Esophagus squamous epithelium (tissue), 5 donors: ENCODE measurements at places on chromosomes 2 and 18.

- no peak for DNase-seq
Measured at GRCh38 chr2:224524657-224525056, 60.5 kb downstream of the CUL3 start.

DNA sequence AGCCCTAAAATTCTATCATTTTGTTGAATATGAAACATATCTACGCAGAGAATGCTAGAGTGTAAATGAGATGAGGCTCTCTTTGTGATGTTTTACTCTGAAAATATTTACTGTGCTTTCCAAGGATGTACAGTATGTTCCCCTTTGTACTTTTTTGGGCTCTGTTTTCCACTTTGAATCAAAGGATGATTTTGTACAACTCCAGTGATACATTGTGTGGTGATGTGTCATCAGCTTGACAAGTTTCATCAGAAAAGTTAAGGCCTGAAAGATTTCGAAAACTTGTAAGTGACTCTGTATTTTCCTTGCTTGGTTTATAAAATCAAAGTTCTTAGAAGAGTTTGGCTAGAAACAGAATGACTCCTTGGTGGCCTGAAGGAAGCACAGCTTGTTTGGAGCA is 206.3 kb downstream of the LTBP1 start:
- no peak for DNase-seq

GRCh38 chr18:44592639-44593038 is 88.0 kb upstream of the SETBP1 start:
- DNase-seq: no peak

GRCh38 chr2:20424300-20425290 is 22.3 kb upstream of the RHOB start:
- DNase-seq: peak; percentile 36

GRCh38 chr2:2146969-2147900 is 183.8 kb downstream of the MYT1L start:
- DNase-seq: no peak

DNA sequence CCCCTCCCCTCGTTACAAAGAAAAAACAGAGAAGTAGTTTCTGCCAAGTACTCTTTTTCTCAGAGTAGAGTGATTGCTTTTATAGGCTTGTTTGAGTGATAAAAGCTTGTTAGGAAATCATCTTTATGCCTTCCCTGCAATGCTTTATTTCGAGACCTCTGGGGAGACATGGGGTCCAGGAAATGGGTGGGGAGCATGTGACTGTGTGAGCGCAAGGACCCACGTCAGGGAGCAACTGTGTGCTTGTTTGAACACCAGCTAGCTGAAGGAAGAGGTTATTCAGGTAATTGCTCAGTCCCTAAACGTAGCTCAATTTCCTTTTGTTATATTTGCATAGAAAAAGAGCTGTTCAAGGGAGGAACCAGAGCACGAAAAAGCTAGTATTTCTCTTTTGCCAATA is 187.3 kb downstream of the FAM210A start:
- DNase-seq: no peak

DNA sequence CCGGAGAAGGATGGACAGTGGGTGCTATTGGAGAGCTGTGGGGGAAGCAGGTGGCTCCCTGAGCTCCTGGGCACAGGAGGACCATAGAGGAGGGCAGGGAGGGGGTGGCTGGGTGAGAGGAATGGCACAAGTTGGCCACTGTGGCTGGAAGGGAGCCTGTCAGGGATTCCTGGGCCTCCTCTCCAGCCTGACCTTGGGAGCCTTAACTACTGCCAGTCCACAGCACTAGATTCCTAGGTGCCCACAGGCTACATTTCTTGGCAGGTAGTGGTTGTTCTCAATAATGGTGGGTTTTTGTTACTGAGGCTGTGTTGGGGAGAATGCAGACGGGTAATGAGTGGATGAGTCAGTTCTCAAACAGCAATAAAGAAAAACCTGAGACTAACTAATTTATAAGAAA is 26.0 kb downstream of the EFHD1 start:
- DNase-seq: no peak

GRCh38 chr2:5751873-5752482 is 59.8 kb downstream of the SOX11 start:
- DNase-seq: no peak

DNA sequence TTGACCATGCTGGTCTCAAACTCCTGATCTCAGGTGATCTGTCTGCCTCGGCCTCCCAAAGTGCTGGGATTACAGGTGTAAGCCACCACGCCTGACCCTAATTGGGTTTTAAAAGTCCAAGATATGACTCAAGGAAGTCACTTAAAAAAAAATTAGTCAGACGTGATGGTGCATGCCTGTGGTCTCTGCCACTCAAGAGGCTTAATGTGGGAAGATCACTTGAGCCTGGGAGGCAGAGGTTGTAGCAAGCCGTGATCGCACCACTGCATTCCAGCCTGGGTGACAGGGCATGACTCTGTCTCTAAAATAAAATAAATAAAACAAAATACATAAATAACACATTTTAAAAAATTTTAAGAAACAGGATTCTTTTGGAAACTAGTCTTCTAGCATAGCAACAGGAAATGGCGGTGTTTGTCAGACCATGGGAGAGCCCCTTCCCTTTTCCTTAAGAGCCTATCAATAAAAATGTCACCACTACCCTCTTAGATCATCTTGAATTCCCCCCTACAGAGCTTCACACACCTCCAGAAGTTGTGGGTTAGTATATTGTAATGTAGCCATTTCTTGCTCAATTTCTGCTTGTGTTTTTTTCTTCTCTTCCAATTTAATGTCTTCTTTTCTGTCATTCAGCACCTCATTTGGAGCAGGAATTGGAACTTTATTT is 20.1 kb downstream of the SFT2D3 start:
- no peak for DNase-seq

GRCh38 chr2:64859312-64860212 is 129.6 kb upstream of the SLC1A4 start:
- DNase-seq: peak; percentile 14

GRCh38 chr2:65366595-65367125 is 65.7 kb downstream of the SPRED2 start:
- DNase-seq: no peak

DNA sequence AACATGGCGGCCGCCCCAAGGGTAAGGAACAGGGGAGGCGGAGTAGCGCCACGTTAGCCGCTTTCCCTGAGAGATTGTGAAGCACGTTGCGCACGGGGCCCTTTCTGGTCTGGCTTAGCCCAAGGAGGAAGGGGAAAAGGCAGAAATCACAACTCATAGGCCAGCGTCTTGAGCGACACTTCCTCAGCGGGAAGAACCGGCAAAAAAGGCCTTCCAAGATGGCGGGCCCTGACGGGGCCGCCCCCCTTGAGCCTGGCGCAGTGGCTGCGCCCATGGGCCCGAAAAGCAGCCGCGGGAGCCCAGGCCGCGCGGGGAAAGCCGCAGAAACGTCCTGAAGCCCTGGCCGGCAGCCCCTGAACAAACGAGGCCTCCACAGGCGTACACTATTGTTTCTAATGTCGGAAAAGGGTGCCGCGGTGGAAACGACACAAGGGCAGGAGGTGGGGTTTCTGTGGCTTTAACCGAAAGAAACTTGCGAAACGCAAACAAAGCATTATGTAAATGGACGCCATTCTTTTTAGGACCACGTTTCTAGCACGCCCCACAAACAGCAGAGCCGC is 919 bp upstream of the PCBP1 start:
- peak; percentile 49 for DNase-seq

DNA sequence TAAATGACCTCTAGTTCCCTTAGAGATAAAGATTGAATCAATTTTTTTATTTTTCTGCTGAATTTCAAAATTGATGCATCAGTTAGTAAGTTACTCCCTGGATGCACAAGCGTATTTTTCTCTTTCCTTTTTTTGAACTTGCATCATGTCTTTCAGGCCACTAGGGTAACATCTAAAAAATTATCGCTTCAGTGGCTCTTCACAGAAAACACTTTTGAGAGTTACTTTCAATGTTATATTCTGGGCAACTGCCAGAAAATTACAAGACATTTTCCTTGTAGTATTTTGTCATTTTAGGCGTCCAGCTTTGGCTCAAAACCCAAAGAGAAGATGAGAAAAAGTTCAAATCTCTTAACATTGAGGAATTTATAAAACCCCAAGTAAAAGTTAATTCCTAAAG is 59.8 kb downstream of the DSEL start:
- no peak for DNase-seq

DNA sequence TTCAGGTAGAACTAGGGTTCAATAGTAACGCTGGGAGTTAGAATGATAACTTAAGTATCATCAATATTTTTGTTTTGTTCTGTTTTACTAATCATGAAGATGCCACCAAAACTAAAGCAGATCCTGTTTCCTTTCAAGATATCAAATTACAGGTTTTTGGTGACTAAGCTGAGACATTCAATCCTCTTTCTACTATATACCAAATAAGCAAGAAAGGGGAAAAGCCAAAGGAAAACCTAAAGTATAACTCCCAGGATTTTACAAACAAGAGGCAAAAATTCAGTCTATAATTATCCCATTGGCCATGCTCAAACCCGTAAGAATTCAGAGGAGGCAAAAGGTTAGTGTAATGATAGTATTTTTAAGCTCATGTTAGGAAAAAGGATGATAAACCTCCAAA is 175.2 kb upstream of the CCDC150 start:
- no peak for DNase-seq

DNA sequence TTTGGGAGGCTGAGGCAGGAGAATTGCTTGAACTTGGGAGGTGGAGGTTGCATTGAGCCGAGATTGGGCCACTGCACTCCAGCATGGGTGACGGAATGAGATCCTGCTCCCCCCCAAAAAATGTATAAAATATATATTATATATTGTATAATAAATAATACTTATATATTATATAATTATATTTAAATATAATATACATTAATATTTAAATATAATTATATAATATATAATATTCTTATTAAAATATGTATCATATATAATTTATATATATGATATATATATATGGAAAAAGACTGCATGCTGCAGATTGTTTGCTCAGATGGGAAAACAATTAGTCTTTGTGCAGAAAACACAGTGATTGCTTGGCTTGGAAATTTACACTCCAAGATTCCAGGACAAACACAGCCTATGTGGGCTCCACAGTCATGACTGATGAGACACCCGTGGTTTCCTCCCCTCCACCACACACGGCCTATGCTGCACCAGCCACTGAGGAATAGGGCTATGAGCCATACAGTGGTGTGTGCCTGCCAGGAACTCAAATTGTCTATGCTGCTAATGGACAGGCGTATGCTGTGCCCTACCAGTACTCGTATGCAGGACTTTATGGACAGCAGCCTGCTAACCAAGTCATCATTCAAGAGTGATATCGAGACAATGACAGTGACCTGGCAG is 30.0 kb downstream of the PMAIP1 start:
- no peak for DNase-seq

- no peak for DNase-seq
Measured at GRCh38 chr2:51778806-51779205, 746.9 kb upstream of the NRXN1 start.

DNA sequence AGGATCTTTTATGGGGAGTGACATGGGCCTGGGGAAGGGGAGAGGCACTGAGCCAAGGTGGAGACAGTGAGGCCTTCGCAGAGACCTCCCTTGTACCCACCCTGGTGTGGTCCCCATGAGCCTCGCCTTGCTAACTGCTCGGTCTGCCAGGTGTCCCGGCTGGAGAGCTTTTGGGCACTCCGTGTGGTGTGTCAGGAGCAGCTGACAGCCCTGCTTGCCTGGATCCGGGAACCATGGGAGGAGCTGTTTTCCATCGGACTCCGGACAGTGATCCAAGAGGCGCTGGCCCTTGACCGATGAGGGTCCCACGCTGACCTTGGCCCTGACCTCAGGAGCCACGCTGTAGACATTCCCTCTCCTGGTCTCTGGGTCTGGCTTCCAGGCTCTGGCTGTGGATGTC is 11.5 kb upstream of the SLC4A3 start:
- DNase-seq: no peak

DNA sequence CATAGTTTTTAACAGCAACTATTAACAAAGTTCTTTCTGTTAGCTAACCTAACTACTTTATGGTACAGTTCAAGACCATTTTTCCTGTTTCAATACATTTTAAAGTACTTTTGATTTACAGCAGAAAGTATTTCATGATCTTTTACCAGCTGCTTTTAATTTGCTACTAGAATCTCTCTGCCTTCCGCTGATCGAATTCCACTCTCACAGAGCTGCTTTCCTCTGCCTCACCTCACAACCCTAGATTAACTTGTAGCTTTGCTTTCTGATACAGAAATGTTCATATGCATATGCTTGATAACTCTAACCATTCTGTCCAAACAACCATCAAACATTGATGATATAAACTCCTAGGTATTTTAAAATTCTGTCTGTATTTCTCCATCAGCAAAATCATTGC is 463.2 kb upstream of the ZEB2 start:
- DNase-seq: no peak

GRCh38 chr2:148981324-148981723 is 57.2 kb upstream of the LYPD6B start:
- no peak for DNase-seq

GRCh38 chr2:196376984-196377877 is 205.9 kb upstream of the STK17B start:
- no peak for DNase-seq

DNA sequence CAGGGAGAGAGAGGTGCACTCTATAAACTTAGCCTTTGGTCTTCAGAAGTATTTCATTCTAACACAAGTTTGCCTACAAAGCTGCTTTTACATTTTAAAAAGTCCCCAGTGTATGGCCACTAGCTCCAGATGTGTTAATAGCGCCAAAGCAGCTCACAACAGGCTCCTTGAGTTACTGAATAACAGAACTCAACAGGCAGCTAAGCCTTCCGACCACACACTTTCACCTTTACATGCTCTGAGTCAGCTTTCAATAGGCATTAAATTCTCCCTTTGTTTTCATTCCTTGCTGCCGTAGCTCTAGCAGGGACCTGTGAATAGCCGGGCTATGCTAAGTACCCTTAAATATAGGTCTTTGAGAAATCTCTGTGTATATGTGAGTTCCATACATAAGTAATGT is 262.8 kb upstream of the PARD3B start:
- DNase-seq: no peak

- DNase-seq: no peak
Measured at GRCh38 chr2:140424471-140424870, 1644.3 kb upstream of the NXPH2 start.

- no peak for DNase-seq
Measured at GRCh38 chr2:16485251-16485650, 180.4 kb downstream of the CYRIA start.
